GM12892 (cell line): ENCODE measurements at places on chromosomes 12 and 14.

DNA sequence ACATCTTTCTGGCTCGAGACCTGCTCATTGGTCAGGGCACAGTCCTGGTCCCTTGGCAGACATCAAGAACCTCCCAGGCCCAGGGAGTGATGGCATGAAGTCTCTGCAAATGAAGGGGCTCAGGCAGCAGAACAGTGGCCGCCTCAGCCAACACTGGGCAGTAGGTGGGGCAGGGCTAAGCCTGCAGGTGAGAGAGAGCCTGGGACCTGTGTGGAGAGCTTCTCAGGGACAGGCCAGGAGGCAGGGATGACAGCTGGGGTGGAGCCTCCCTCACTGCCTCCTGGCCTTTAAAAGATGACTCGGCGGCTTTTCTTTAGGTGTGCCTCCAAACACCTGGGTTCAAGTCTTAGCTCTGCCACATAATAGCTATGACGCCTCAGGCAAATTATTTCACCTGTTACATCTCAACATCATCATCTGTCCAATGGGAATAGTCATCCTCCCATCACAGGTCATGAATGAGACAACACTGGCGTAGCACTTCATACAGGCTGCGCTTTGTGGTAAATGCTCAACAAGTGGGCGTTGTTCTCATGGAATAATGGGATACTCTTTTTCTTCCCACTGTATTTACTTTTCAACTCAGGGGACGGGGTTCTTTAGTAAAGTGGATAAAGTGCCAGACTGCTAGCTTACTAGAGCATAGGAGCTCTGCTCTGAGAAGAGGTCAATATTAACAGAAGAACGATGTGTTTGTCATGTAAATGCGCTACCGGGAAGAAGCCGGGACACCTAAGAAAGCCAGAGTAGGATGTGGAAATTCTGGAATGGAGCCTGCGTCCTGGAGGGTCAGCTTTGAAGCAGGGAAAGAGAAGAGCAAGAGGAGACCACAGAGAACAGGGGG lies 277.4 kb downstream of the FOXN3 start:
- DNase-seq = no peak

GRCh38 chr12:42868291-42868690 lies 278.7 kb upstream of the PRICKLE1 start:
- no peak for DNase-seq

- no peak for DNase-seq
These were observed 140.0 kb downstream of the DAD1 start for GRCh38 chr14:22448905-22449599.

- DNase-seq = no peak
These were observed 134.4 kb upstream of the SLC38A2 start for GRCh38 chr12:46506961-46507360.

- no peak for DNase-seq
These were observed 9.1 kb downstream of the C12orf76 start for GRCh38 chr12:110039085-110039807.

DNA sequence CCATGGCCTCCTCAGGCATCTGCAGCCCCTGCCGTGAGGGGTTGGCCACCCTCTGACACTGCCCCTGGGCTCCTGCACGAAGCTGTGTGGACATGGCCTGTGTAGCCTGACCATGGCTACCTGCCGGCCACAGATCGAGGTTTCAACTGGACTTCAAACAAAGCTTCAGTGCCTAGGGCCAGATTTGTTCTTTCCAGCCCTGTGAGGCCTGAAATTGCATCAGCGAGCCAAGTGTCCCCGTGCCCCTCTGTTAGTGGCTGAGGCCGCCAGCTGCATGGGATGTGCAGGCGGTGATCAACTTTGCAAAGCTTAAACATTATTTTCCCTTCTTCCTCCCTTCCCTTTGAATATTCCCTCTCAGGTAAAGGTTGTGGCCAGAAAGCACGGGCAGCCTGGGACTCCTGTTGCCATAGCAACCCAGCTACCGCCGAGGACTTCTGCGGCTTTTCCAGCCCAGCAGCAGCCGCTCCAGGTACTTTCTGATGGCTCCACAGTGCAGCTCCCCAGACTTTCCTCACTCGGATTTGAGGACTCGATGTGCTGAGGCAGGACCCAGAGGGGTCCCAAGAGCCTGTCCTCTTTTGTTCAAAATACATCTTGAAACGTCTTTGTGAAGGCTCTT lies 35.8 kb downstream of the DDX51 start:
- no peak for DNase-seq

- no peak for DNase-seq
These were observed 114.4 kb downstream of the VRK1 start for GRCh38 chr14:96911499-96912149.

GRCh38 chr14:61003571-61003970 lies 22.5 kb downstream of the SLC38A6 start:
- DNase-seq = no peak

- DNase-seq = no peak
These were observed 21.6 kb upstream of the NR4A1 start for GRCh38 chr12:52029685-52030084.

DNA sequence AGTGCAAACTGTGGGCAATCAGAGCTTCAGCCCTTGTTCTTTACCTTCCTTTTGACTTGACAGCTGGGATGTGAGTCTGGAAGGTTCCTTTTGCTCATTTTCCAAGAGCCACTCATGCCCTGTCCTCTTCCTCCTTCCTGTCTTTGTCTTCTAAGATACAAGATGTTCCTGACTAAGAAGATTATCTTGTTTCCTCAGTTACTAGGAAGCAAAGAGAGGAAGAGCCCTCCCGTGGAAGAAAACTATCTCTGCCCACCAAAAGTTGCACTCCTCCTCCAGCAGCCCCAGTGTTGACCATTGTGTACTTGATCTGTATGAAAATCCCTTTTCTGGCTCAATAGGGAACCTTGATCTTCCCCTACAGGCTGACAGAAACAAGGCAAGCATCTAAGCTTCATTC lies 138.0 kb downstream of the C12orf75 start:
- no peak for DNase-seq

DNA sequence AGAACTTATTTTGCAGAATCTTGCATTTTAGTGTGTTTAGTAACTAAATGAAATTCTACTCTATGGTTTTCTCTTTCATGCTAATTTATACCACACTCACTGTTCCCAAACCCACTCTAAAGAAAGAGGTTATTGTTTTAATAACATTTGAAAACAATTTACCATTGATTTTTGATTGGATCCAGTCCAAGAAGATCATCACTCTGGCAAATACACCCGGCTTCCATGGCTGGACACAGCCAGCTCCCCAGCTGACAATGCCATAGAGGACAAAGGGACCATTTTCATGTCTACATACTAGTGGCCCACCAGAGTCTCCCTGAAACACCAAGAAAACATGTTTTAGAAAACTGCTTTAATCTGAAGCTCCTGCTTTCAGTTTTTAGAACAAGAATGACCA lies 42.4 kb downstream of the OVCH1 start:
- DNase-seq = no peak

DNA sequence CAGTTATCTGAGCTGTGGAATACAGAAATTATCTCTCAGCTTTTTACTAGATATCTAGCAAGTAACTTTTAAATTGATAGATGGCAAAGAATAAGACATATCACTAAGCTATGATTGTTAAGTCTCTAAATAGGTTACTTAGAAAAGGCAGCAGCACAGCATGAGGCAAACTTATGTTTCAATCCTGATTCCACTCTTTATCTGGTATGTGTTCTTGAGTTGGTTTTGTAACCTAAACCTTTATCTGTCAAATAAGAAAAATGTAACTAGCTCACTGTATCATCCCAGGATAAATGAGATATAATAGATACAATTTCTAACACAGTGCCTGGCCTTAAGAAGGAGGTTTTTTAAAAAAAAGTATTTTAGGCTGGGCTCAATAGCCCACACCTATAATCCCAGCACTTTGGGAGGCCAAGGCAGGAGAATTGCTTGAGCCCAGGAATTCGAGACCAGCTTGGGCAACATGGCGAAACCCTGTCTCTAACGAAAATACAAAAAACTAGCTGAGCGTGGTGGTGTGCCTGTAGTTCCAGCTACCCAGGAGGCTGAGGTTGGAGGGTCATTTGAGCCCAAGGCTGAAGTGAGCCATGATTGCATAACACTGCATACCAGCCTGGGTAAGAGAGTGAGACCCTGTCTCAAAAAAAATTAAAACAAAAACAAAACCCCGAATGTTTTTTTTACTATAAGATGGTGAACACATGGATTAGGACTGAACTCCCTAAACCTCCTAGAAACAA lies 56.8 kb downstream of the HEATR5A start:
- no peak for DNase-seq

DNA sequence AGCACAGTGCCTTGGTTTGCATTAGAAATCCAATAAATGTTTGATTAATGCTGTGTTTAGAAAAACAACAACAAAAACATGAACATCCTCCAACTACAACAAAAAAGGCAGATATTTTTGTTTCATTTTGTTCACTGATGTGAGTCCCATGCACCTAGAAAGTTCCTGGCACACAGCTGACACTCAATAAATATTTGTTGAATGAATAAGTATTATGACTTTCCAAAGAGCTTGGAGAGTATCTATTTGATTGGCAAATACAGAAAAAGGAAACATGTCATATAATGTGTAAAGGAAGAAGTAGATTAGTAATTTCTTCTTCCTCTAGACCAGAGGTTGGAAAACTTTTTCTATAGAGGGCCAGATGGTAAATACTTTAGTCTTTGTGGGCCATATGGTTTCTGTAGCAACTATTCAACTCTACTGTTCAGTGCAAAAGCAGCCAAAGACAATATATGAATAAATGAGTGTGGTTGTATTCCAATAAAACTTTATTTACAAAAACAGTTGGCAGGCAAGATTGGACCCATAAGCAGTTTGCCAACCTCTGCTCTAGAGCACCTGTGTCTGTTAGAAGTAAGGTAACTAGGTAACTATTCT lies 312.3 kb upstream of the DIO2 start:
- DNase-seq = no peak

- DNase-seq = no peak
These were observed 168.9 kb upstream of the RASSF8 start for GRCh38 chr12:25789541-25789944.

DNA sequence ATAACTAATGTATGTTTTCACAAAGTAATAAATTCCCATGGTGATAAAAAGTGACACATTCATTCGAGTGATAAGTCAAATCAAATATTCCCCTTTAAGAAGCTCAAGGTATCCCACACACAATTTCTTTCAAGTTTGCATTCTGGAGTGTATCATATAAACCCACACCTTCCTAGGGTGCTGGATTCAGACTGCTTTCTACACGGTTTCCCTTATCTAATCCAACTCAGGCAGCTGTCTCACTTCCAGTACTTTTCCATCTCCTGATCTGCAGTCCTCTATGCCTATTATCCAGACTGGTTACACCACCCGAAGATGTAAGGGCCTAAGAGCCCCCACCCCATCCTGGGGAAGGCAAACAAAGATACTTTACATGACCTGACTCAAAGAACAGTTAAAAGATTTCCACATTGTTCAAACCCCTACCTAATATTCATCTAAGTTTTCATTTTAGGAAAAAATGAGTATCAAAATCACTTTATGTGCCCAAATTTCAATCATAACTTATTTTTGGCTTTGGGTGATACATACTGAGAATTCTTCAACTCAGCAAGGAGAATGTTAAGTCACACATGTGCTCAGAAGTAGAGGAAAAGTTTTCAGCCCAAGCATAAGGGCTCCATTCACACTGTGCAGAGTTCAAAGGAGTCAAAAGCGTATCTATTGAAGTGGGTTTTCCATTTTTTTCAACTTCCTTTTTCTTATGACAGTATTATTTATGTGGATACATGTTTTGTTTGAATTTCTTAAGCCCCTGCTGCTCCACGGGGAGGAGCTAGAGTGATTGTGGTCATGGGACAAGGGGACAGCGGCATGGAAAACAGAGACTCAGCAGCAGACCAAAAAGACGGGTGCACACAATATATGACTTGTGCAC lies 41.8 kb downstream of the CORO1C start:
- no peak for DNase-seq

- DNase-seq = no peak
These were observed 60.2 kb downstream of the LRCOL1 start for GRCh38 chr12:132550014-132550802.

DNA sequence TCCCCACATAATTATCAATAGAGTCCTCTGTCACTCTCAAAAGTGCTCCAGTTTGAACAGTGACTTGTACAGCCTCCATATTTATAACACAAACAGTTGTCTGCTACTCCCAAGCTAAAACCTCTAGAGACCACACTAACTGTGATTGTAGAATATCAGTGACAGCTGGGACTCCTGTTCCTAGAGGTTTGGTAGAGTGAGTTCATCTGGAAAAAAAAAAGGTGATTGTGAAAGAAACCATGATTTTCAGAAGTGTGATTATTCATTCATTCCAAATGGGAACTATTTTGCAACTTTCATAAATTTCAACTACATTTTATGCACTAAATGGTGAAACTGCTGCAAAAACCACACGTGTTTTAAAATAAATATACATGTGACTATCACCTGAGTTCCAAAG lies 128.0 kb upstream of the PLXNC1 start:
- no peak for DNase-seq

DNA sequence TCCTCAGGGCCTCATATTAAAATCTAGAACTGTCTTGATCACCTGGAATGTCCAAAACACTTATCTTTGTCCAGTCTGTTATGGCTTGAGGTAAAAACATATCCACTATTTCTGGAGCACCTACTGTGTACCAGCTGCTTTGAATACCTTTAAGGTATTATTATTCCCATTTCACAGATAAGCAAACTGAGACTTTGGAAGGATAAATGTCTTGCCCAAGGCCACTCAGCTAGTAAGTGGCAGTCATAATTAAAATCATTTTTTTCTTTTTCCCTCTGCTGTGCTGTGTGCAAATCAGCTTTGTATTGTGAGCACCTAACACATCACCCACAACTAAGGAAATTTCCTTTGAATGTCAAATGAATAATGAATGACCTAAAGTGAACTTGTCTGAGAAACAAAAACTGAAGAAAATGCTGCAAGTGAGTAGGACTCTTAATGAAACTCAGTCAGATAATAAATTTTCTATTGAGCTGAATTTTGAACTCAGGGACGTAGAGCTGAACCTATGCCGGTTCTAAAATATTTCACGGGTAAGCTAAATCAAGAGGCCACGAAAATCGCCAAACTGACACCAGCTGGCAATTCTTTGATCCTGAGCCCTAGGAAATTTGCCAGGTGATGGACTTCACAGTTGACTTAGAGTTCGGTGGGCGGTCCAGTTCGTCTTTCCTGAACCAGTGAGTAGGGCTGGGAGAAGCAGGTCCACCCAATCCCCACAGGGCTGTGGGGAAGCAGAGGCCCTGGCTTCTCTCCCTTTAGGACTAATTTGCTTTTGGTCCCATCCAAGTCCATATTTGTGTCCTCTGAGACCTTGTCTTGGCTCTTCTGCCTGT lies 159.7 kb upstream of the PWP1 start:
- DNase-seq = no peak

GRCh38 chr14:68450391-68451120 lies 342.3 kb downstream of the ZFP36L1 start:
- DNase-seq = no peak

GRCh38 chr12:124248941-124249825 lies 45.7 kb upstream of the RFLNA start:
- no peak for DNase-seq

GRCh38 chr12:31835276-31835882 lies 106.6 kb upstream of the AMN1 start:
- no peak for DNase-seq

DNA sequence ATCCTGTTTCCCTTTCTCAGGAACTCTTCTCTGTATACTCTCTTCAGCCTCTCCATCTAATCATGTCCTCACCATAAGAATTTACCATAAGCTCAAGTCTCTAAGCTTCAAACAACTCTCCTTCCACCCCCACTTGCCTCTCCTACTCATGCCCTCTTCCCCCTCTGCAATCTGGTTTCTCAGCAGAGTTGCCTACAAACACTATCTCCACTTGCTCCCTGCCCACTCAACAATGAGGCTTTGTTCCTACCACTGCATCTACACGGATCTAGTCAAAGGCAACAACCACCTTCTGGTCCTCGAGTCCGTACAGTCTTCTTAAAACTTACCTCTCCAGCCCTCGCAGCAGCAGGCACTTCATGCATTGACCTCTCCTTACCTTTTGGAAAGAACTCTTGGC lies 17.2 kb upstream of the FBLN5 start:
- no peak for DNase-seq
